Stimulated activated CD8-positive, alpha-beta memory T cell treated with anti-CD3 and anti-CD28 coated beads, Interleukin-2, amount 100 ng/mL, for 1 hour (primary cell): ENCODE measurements at places on chromosomes 12 and 14.

DNA sequence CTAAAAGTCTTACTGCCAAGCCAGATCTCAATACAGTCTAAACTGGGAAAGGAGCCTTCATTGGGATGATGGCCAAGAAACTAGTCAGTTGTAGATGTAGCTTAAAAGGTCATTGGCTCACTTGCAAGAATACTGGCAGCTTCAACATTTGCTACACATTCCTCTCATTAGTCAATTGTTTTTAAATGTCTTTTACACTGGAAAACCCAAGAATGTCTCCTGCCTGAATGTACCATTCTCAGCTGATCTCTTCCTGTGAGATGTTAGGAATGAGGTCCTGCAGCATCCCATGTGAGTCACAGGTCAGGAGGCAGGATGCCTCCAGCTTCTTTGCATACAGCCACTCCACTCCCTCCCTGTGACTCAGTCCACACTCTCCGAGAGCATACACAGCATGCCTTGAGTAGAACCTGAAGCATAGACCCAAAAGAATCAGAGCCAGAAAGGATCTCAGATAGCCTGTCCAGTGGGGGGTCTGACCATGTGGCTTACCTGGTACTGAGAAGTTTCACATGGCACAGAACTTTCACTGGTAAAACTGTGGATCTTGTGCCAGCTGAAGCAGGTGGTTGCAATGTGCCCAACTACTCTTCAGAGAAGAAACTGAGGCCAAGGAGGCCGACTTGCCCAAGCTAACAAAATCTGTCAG, 56.0 kb upstream of the HECTD1 start:
- DNase-seq, result no peak

DNA sequence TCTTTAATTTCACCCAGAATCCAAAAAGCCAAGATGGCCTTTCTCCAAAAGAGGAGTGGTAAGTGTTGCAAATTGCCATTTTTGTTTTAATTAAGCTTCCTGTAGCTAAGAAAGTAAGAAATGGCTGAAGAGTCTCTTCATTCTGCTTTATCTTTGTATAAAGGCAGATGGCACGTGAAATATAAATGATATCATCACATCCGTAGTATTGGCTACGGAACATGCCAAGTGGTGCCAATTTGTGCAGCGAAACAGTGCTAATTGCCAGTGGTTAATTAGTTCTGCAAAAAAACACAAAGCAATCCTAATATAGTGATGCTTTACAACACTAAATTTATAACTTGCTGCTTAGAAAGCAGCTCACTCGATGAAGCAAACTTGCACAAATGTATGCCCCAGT, 29.4 kb downstream of the PLEKHG7 start:
- DNase-seq, result no peak

DNA sequence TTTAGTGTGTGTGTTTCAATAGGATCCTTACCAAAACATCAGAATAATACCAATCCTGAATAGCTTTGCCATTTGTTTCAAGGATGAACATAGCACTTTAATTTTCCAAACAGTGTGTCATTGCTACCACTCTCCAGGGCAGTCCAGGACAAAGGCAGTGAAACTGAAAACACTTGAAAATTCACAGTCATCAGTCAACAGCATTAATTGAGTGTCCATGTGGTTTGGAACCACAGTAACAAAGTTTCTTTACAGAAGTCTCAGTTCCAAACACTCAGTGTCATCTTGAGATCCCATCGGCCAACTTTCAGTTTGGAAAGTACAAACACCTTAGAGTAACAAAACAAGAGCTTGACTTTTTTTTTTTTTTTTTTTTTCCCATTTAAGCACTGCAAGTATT, 228.4 kb upstream of the SOX5 start:
- no peak for DNase-seq

GRCh38 chr12:52182898-52183543, 8.8 kb downstream of the KRT80 start:
- DNase-seq, result no peak

GRCh38 chr14:61296719-61297502, 15.8 kb upstream of the TMEM30B start:
- DNase-seq, result no peak

DNA sequence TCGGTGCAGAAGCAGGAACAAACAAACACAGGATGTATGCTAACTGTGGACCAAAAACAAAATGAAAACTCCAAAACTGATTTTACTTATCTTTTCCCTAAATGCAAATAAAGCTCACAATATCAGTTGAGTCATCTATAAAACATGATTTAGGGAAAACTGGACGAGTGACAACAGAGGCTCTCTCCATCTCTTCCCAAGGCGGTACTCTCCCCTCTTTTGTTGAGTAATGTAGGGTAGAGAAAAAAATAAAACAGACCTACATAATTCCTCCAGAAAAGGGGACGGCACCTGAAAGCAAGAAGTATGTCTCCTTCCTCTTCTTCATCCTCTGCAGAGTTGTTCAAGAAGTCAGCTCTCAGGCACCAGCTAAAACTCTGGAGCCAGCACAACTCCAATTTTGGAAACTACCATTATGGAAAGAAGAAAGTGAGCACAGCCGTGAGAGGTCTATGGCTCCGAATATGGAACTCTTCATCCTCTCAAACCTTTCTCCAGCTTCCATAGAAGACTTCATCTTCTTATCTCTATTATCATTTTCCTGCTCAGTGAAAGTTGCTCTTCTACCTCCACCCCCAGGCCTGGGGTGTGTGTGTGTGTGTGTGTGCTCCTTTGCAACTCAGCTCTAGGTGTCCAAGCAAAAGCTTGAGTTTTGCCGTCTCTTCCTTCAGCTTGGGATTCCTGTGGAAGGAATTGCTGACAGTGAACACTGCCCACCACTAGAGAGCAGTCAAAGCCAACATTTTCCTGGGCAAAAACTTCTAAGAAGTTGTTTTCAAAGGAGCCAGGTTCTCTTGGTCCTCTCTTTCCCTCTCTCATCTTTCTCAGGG, 155.4 kb downstream of the DIO2 start:
- DNase-seq, result no peak

- no peak for DNase-seq
These were observed 31.5 kb upstream of the EMP1 start for GRCh38 chr12:13164921-13165616.

- DNase-seq, result no peak
These were observed 806.0 kb upstream of the ATXN7L3B start for GRCh38 chr12:73731658-73732057.

GRCh38 chr14:44436458-44436857, 70.6 kb downstream of the FSCB start:
- DNase-seq, result no peak

- no peak for DNase-seq
These were observed 259.5 kb upstream of the E2F7 start for GRCh38 chr12:77324763-77325468.

DNA sequence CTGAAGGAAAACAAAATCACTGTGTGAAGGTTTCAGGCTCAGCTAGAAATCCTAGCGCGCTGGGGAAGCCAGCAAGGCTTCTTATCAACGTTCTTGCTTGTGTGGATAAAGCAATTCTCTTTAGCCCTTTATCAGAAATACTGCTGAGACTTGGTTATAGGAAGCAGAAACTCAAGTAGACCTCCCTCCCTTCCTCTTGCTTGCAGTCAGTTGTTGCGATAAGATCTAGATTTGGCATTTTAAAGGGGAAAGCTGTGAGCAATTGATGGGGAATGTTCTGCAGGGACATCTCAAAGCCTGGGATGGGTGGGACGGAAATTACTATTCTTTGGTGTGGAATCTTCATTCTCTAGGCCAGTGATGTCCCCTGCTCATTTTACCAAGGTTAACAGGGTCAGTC, 76.4 kb upstream of the ANO4 start:
- no peak for DNase-seq

GRCh38 chr12:8089716-8090115, 7.6 kb downstream of the NECAP1 start:
- no peak for DNase-seq

DNA sequence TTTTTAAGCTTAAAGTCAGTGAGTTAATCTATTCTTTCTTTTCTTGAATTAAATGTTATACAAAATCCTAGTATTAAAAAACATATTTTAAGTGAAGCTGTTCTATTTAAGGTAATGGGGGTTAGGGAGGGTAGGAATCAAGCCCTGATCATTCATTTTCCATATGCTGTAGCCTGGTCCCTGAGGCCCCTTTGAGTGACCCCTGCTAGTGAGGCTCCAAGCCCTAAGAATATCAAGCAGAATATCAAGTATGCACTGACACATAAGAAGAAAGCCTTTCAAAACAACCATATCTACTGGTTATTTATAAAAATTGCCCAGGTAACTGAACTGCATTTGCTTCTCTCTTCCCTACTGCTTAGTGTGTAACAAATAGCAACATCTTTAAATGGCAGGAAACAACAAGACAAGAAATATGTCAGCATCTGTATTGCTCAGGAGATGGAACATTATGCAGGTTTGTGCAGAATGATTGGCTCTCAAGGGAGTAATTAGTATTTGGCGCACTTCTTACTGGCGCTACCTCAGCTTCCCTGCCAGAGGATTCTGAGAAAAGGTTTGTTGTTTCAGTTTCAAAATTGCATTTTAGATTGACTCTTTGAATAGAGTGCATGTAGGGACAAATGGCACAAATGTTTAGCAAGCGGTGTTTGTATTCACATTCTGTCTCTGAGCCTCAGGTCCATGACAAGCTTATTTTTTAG, 223.0 kb downstream of the DUSP6 start:
- DNase-seq, result no peak

DNA sequence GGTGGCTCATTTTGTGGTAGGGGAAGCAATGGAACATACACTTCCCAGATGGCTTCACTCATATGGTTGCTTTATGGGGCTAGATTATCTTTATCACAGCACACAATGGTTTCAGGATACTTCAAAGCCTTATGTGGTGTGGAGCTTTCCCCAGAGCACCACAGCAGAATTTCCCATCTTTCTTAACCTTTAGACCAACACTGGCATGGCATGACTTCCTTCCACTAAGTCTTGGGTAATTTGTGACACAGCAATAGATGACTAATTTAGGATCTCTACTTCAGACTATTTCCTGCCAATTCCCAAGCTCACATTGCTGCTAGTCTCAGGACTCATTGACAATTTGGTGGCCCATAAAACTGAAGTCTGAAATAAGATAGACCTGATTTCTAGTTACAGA, 36.9 kb upstream of the DCN start:
- DNase-seq, result no peak

DNA sequence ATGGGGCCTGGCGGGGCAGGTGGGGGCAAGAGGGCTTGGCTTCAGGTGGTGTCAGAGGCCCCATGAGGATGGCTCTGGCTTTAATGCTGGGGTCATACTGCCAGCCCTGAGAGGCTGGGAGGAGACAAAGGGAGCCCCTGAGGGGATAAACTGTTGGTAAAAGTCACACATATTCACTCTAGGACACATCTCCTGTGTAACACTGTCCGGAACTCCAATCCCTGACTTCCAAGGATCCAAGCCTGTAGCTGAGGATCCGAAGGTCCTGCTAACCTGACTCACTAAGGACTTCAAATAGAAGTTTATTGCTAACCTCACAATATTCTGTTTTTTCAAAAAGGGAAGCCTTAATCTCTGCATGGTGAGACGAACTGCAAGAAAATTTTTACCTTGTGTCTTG, 39.2 kb upstream of the GPR68 start:
- no peak for DNase-seq

- DNase-seq, result no peak
These were observed 10.7 kb upstream of the TXNRD1 start for GRCh38 chr12:104204690-104205480.

DNA sequence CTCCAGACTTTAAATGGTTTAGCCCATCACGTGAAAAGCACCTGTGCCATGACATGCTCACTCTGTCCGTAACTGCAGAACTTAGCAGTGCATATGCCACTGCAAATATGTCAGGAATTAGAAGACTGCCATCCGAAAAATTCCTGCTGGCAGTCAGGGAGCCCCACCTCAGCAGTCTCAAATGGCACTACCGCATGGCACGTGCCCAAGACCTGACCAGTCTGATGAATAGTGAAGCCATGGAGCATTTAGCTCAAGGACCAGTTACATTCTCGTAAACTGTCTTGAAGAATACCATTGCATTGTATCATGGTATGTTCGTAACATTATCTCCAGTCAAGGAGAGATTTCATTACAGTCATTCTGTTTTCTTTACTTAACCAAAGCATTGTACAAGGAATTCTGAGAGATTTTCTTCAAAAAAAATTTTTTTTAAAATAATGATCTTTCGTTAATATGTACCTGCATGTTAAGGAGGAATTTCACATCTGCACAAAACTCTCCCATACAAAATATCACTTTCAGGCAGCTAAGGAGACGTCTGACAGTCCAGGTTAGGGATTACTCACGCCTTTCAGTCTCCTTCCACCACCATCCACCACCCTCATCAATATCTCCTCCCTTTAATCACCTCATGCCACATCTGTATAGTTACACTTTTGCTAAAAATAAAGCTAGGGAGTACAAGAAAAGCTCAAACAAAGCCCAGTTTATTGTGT, 138.5 kb downstream of the ANO2 start:
- DNase-seq, result no peak

GRCh38 chr14:100012478-100013327, 52.5 kb upstream of the EVL start:
- no peak for DNase-seq

- no peak for DNase-seq
These were observed 524.4 kb downstream of the MED13L start for GRCh38 chr12:115752913-115753726.

DNA sequence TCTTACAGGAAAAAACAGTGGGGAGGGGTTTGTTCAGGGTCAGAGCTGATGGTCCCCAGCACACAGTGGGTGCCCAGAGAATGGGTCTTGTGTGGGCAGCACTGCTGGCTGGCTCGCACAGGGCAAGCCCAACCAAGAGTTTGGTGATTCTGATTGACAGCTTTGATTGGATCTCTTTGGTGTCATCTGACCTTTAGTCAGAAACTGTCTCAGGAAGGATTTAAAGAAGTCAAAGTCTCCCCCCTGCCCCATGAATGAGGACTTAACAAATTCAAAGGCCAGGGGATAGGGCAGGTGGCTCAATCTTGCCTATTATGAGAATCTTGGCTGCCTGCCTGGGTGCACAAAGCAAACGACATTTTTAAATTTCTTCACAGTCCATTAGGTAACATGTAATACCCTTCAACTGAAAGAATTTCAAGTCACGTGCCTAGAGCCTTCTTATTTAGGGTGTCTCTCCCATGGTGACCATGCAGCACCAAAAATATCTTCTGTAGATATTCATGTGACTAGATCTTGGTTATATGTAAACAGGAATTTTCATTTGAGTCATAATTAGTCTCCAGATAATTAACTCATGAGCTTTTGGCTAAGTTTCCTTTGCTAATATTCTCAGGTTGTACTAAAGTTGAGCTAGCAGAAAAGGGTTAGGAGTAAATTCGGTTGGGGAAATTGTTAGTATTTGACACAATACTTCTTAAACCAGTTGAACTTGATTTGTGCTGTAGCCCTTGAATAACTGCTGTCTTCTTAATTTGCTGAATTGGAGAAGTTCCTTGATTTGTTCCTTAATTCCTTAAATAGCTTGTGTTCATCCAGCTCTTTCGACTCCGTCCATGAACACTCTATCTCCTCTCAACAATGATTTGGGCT, 54.5 kb upstream of the HECTD1 start:
- no peak for DNase-seq

DNA sequence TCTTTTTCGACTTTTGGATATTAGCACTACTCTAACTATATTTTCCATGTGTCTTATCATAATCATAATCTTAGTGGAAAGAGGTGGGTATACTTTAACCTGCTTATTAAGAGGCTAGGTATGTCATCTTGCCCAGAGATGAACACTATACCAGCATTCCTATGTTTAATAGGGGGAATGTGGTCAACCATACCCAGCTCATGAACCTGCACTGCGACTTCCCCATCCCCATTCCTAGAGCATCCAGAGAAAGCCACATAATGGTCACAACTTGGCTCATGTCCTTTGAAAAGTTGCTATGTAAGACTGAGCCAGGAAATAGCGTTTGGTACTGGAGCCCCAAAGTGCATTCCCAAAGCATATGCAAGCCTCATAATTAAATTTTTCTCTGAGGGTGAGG, 55.2 kb downstream of the TMCC3 start:
- no peak for DNase-seq

- DNase-seq, result no peak
These were observed 44.1 kb downstream of the ETV6 start for GRCh38 chr12:11693601-11694000.
